CD8-positive, alpha-beta memory T cell (primary cell): ENCODE measurements at places on chromosomes 1 and 21.

DNA sequence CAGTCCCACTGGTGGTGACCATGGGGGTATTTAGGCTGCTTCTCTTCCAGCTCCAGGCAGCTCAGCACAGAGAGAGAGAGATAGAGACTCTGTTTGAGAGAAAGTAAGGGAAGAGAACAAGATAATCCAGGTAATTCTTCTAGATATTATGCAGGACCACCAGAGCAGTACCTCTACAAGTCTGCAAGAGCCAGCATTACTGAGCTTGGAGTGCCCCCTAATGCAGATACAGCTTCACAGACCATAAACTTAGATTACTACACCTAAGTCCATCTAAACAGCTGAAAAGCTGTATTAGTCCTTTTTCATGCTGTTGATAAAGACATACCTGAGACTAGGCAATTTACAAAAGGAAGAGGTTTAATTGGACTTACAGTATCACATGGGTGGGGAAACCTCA lies 570.3 kb downstream of the LRRIQ3 start:
- no peak for DNase-seq
- no peaks in the 10 kb centered on the region for H3K27me3 ChIP-seq
- H3K4me3 ChIP-seq: no peak overlapping the region
- H3K27ac ChIP-seq: no peak overlapping the region
- no peaks in the 10 kb centered on the region for H3K36me3 ChIP-seq
- H3K4me1 ChIP-seq: no peaks in the 10 kb centered on the region

DNA sequence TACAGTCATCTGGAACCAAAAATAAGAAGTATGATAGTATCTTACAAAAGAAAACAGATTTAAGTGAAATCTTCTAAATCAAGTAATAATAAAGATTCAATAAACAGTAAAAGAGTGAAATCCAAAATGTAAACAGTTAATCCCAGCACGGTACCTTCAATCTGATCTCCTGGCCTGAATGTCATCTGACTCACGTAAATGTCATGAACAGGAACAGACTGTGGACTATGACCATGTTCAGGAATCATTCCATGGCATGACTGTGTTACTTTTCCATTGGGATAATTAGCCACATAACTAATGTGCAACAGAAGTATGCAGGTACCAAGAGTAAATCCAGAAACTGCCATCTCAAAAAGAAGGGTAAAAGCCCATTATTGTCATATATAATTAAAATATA lies 18.0 kb downstream of the FRRS1 start:
- H3K4me3 ChIP-seq: no peak overlapping the region
- H3K27me3 ChIP-seq: no peaks in the 10 kb centered on the region
- no peak overlapping the region for H3K27ac ChIP-seq
- peaks cover 3% of the 10 kb centered on the region for H3K4me1 ChIP-seq

GRCh38 chr1:183002267-183002666 lies 21.0 kb upstream of the LAMC1 start:
- no peaks in the 10 kb centered on the region for H3K36me3 ChIP-seq
- no peak for DNase-seq
- no peaks in the 10 kb centered on the region for H3K27me3 ChIP-seq
- H3K4me3 ChIP-seq: no peak overlapping the region

DNA sequence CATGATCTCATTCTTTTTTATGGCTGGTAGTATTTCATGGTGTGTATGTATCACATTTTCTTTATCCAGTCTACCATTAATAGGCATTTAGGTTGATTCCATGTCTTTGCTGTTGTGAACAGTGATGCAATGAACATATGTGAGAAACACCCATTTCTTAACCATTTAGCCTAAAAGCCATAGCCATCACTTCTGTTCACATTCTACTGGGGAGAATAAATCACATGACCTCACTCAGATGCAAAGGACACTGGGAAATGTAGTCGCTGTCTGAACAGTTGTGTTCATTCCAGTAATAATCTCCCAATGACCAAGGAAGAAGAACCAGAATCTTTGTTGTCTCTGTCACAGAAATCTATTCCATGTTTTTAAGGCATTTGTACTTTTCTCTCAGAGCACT lies 15.1 kb upstream of the PLA2G2E start:
- no peaks in the 10 kb centered on the region for H3K4me1 ChIP-seq
- H3K27me3 ChIP-seq: no peaks in the 10 kb centered on the region
- DNase-seq: no peak
